ENCODE measurements at places on chromosomes 5 and 9.

DNA sequence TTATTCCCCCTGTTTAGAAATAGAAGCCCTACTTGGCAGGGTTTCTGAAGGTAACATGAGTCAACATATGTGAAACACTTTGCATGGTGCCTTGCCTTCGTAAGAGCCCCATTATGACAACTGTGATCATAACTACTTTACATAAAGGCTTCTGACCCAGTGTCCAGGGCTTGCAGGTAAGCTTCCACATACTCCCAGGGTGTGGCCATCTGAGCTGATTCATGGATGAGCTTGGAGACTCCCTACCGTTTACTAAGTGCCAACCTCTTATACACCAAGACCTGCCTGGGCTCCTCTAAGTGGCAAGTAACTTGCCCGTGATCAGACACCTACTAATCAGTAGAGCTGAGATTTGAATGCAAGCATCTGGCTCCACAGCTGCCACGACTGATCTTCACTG, 62.8 kb upstream of the C5orf58 start:
- no peak for DNase-seq

GRCh38 chr5:65434122-65434521, 47.6 kb downstream of the ADAMTS6 start:
- no peak for DNase-seq

DNA sequence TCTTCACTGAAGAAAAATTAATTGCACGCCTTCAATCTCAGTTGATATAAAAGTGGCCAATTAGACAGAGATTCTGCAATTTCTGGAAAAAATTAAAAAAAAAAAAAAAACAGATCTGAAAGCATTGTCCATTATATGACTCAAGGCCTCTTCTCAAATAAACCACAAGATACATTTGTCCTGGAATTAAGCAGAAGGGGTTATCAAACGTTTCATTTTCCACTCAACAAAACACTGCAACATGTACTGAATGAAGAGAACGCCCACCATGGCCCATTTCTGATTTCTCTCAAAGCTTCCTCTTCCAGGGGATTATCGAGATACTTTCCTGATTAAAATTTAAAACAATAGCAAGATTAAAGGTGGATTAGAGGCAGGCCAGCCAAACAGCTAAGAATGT, 5.8 kb upstream of the PAPPA start:
- DNase-seq, result no peak

GRCh38 chr9:114718801-114719221, 36.8 kb upstream of the TEX48 start:
- DNase-seq, result no peak

DNA sequence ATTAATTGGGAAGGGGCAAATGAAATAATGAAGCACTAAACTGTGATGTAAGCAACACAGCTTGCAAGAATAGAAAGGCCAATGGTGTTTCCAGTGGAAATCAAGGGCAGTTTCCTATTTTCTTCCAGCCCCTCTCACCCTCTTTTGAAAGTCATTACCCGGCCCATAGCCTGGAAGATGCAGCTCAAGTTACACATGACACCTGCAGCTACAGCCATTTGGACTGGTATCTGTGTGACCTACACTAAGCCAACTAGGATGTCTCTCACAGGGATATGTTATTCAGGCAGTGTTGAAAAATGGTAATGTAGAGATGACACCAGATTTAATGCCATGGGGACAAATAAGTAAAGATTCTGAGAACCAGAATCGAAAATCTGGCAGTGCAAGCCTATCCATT, 439.4 kb upstream of the ZNF462 start:
- DNase-seq, result no peak

- peak; percentile 42 for DNase-seq
Measured at GRCh38 chr5:171386861-171387344, 746 bp upstream of the NPM1 start.

- DNase-seq, result no peak
Measured at GRCh38 chr9:13461414-13461991, 182.0 kb upstream of the MPDZ start.

DNA sequence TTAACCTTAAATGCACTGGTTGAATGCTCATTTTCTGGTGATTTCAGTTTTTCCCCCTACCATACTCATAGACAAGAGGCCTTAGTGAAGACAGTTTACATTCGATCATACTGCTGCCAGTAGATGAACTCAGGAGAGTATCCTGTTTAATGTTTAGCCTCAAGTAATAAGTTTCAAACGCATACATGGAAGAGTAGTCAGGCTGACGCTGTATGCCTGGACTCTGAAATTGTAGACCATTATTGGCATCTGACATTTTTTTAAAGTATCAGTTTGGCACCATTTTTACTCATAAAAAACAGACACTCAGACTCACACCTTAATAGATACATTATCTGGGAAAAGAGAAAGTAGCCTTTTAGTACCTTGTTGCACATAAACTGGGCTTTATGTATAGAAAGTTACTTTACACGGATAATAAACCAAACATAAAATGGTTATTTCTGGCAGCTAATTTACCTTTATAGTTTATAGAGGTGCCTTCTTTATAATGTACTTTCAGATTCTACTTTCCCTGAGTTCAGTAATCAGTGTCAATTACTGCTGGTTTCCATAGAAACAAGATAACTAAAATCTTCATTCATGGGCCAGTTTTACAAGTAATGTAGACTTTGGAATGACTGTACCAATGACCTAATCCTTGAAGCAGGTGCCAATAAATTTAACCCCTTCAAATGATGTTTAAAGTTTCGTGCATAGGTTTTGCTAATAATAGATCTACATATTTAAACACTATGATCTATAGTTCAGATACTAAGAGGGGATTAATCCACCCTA, 183.8 kb upstream of the ITGA1 start:
- no peak for DNase-seq

DNA sequence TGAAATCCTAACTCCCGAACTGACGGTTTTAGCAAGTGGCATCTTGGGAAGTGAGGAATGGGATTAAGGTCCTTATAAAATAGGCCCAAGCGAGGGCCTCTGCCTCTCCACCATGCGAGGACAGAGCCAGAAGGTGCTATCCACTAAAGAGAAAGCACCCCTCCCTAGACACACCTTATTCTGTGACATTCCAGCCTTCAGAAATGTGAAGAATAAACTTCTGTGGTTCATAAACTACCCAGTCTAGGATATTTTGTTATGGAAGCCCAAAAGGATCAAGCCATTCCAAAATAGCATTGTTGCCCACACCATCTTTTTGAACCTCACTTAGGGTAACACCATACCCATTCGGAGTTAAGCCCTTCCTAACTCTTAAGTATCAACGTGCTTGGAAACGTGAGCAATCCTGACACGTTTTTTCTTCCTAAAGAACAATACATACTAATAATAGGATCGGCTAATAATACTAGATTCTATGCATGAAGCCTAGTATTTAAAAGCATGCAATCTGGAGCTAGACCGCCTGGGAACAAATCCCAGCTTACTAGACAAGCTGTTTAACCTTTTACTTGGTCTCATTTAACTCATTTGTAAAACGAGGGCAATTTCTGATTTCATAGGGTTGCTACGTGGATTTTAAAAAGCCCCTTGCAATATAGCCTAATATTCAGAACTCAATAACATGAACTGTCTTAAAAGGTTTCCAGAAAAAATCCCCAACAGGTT, 1.1 kb upstream of the SMC2 start:
- peak; percentile 23 for DNase-seq

DNA sequence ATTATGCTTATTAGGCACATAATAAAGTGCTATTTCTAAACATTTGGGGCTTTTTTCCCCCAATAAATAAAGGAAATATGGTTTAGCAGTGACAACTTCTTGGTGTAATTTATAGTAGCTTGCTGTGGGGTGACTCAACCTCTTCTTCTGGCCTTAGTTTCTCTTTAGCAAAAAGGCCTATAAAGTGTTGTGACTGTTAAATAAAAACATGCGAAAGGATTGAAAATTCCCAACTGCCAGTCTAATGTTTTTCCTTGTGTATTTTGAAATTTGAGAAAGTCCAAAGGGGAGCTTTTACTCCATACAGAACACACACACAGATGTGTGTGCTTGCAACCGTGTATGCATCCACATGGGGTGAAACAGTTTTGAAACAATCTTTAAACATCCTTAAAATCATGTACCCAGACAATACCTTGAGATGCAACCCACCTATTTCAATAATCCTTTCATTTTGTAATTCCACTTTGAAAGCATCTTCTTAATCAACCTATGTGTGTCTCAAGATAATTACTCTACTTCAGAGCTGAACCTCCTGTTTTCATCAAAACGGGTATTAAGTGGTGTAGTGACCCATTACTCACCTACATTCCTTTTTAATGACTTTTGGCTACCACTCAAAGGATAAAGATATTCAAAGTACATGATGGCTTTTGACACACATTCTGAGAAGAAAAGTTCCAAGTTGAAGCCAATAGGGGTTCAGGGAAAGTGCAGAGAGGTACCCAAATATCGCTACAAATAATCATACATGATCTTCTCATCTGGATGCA, 123.8 kb downstream of the DROSHA start:
- no peak for DNase-seq

- no peak for DNase-seq
Measured at GRCh38 chr5:9765419-9766140, 135.4 kb upstream of the TAS2R1 start.

- DNase-seq, result no peak
Measured at GRCh38 chr5:69270840-69271239, 36.2 kb downstream of the CDK7 start.

GRCh38 chr5:148897842-148898241, 71.4 kb downstream of the ADRB2 start:
- no peak for DNase-seq

DNA sequence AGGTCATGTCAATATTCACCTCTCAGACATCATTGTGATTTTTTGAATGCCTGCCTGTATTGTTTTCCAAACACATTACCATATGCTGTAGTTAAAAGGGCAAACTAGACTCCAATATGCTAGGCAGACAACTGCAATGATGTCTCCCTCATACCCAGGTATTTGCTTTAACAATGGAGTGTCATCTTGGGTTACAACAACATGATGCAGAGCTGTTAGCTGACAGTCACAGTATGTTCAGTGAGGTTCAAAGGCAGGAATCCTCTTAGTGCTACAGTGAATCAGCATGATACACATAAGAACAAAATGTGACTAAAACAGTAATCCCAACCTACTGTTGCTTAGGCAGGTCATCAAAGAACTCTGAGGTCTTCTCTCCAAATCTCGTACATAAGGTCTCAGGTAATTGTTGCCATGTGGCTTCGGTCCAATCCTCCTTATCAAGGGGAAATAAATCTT, 24.0 kb downstream of the OR1J1 start:
- no peak for DNase-seq

GRCh38 chr9:126361810-126362238, 35.2 kb downstream of the MVB12B start:
- no peak for DNase-seq

DNA sequence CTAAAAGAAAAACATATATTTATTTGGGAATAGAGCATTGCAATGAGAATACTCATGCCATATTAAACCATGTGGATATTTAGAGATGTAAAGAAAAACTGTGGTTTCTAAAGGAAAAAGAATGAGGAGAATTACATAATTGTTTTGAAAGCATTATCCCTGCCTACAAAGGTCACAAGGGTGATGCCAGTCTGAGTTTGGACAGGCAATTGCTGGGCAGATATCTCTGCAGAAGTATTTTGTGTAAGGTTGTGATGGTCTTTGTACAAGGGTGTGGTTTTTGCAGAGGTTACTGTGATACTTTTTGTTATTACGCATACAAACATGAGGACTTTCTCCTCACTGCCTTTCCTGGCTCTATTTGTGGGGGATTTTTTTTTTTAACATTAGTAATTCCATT, 2022.9 kb upstream of the CDH6 start:
- no peak for DNase-seq

GRCh38 chr9:94169968-94170367, 85.7 kb downstream of the PTPDC1 start:
- DNase-seq, result no peak

DNA sequence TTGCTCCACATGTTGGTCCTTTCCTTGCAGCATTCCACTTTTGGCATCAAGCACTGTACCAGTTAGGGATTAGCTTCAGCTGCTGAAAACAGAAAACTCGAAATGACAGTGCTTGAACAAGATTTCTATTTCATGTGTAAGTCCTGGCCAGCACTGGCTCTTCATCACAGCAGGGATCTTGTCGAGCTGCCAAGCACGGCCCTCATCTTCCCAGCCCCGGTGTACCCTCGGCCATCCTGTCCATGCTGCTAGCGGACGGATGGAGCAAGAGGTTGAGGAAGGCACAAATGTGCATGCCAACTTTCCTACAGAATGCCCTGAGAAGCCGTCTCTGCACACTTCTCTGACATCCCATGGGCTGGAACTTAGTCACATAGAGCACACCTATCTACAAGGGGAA, 130.6 kb downstream of the TENT4A start:
- DNase-seq, result no peak

Data from NB4 (cell line).